NCI-H2227 treated with DMSO at 0.1 percent for 48 hours (cell line): ENCODE measurements at places on chromosomes 5 and 9.

DNA sequence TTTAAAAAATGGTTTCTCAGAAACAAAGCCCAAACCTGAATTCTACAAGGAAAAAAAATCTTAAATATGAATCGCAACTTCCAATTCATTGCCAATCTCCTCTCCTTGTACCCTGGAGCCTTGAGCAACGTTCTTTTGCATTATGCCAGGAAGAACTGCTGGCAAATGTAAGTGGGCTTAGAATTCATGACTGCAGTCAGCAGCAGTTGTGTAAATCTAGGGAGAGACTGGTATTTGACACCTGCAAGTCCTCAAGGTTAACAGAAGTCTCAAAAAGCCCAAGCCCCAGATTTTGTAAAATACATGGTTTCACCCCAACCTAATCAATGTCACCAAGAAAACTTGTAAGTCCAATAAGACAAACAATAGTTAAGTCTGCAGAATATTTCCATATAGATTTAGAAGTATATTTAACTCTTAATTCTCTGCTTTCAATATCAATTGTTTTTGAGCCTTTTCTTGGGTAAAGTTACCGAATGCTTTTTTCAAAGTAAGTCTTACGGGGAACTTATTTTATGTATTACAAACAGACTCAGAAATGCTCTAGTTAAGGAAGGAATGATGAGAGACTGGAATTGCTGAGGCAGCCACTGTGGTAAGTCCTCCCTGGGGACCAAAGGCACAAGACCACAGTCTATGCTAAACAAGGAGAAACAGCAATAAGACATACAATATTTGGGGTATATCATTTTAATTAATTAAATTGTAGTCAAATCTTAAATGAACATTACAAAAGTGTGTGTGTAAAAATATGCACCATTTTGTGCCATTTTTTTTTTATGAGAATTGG is 31.3 kb downstream of the ELL2 start:
- no peak for DNase-seq

GRCh38 chr5:143239882-143240518 is 163.5 kb downstream of the NR3C1 start:
- DNase-seq = no peak

GRCh38 chr5:142737179-142737578 is 33.0 kb upstream of the ARHGAP26 start:
- DNase-seq = no peak

DNA sequence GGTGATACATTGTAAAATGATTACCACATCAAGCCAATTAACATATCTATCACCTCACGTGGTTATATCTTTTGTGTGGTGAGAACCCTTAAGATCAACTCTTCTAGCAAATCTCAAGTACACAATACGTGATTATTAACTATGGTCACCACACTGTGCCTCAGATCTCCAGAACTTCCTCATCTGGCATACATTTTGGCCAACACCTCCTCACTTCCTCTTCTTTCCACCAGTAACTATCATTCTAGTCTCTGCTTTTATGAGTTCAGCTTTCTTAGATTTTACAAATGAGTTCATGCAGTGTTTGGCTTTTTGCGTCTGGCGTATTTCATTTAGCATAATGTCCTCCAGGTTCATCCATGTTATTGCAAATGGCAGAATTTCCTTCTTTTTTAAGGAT is 35.8 kb downstream of the PRKACG start:
- no peak for DNase-seq

GRCh38 chr9:71119746-71120145 is 1.7 kb downstream of the TRPM3 start:
- DNase-seq = no peak

DNA sequence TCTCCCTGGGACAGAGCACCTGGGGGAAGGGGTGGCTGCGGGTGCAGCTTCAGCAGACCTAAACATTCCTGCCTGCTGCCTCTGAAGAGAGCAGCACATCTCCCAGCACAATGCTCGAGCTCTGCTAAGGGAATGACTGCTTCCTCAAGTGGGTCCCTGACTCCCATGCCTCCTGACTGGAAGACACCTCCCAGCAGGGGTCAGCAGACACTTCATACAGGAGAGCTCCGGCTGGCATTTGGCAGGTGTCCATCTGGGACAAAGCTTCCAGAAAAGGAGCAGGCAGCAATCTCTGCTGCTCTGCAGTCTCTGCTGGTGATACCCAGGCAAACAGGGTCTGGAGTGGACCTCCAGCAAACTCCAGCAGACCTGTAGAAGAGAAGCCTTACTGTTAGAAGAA is 77.2 kb downstream of the SLCO6A1 start:
- DNase-seq = no peak

DNA sequence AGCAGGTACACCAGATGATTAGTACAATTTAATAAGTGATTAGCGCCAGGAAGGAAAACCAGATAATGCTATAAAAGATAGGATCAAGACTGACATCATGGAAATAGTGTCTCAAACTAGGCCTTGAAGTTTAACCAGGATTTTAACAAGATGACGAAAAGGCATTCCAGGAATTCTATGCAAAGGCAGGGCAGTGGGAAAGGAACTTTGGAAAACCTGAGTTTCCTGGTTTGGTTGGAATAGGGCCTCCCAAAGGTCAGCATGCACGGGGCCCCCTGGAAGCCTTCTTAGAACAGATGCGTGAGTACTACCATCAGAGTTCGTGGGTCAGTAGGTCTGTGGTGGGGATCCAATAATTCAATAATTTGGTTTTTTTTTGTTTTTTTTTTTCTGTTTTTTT is 935.2 kb upstream of the DMAC1 start:
- DNase-seq = no peak

DNA sequence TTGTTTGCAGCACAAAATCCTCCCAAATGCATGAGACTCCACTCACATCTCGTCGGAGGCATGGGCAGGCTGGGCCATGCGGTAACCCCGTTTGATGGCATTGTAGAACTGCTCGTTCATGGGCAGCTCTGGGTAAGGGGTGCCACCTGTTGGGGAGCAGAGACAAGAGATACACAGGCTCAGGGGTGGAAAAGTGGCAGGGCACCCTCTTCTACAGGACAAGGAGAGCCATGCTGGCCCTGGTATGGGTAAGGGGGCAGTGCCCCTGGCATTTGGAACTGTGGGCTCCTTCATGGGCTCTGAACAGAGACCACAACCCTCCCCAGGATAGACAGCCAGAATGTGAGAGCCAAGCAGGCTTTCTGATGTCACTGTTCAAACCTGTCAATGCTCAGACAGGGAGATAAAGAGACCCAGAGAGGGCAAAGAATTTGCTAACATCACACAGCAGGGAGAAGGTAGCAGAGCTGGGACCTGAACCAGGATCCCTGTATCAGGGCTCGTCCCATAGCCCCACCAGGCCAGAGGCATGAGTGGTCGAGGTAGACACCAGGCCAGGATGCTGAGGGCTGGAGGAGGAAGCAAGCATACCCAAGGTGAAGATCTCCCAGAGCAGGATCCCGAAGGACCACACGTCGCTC is 33.2 kb upstream of the CSF1R start:
- DNase-seq = no peak

DNA sequence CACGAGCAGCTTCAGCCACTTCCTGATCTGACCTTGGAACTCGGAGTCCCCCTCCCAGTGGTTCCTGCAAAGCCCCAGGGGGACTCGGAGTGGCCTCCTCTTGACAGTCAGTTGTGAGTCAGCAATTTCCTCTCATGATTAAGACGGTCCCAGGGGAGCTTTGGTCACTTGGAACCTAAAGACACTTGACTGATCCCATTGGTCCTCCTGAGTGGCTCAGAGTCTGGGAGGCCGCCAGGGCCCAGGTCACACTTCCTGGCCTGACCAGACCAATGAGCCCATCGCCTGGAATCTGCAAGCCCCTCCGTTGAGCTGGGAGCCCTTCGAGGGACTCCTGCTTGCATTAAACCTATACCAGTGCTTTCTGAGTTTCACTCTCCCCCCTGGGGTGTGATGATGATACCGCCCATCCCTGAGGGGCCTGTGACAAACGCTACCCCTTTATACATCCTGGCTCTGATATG is 29.1 kb downstream of the TSPAN17 start:
- no peak for DNase-seq

DNA sequence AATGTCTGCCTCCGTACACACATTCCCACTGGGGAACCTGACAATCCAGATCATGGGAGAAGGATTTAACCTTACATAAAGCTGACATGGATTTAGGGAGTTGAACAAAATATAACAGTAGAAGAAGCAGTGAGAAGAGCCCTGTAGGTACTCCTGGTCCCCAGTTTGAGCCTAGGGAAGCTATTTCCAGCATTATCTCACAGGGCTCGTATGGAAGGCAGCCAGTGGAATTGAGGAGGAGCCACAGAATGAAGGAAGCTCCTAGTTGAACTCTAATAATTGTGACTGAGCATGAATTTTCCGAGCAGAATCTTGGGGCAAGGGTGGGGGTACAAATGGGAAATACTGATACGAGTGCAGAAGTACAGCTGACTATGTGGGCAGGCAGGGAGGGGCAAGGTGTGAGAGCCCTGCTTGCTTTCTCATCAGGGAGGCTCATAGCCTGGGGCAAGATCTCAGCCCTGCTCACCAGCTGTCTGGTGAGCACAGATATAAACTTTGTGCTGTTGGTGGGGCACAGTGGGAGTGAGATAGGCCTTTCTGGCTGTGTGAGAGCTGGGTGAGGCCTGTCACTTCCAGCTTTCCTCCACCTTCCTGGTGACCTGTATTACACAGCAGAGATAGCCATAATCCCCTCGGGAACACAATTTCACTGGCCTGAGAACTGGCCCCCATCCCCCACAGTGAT is 290.7 kb upstream of the IL12B start:
- DNase-seq = no peak
